Suppressor macrophage treated with lipopolysaccharide for 1 hour (primary cell): ENCODE measurements at places on chromosomes 16 and 17.
A peak's percentile ranks its signal among the peaks of the same experiment; 100 is the strongest.

DNA sequence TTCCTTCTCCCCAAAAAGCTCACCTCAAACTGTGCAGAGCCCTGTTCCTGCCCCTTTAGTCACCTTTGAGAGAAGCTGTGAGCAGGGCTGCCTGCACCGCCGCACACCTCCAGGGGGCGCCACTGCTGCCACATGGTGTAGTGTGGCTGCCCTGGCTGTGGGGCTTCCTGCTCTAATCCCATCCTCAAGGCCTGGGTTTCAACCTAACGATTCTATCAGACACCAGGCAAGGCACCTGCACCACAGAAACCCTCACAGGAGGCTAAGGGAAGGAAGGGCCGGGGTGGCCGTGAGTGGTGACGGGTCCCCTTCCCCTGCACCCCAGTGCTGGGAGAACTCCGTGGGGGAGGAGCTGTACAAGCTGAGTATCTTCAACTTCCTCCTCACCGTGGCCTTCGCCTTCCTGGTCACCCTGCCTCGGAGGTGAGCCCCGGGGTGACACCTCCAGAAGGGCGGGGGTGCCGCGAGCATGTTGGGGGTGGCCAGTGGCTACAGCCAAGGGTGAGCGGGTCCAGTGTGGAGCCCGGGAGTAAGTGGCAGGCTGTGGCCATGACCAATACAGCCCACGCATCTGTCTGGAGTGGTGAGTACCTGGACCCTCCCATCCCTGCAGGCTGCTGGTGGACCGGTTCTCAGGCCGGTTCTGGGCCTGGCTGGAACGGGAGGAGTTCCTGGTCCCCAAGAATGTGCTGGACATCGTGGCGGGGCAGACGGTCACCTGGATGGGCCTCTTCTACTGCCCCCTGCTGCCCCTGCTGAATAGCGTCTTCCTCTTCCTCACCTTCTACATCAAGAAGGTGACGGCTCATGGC is 7.0 kb downstream of the TMC8 start:
- no peak for DNase-seq

GRCh38 chr16:84360170-84360569 is 8.2 kb upstream of the ATP2C2 start:
- no peak for DNase-seq

GRCh38 chr16:1771864-1772361 is 570 bp upstream of the NME3 start:
- DNase-seq: no peak

- no peak for DNase-seq
Measured at GRCh38 chr17:55722016-55722736, 488 bp downstream of the TMEM100 start.

- peak; percentile 62 for DNase-seq
Measured at GRCh38 chr17:27414271-27414670, 42.0 kb upstream of the KSR1 start.

DNA sequence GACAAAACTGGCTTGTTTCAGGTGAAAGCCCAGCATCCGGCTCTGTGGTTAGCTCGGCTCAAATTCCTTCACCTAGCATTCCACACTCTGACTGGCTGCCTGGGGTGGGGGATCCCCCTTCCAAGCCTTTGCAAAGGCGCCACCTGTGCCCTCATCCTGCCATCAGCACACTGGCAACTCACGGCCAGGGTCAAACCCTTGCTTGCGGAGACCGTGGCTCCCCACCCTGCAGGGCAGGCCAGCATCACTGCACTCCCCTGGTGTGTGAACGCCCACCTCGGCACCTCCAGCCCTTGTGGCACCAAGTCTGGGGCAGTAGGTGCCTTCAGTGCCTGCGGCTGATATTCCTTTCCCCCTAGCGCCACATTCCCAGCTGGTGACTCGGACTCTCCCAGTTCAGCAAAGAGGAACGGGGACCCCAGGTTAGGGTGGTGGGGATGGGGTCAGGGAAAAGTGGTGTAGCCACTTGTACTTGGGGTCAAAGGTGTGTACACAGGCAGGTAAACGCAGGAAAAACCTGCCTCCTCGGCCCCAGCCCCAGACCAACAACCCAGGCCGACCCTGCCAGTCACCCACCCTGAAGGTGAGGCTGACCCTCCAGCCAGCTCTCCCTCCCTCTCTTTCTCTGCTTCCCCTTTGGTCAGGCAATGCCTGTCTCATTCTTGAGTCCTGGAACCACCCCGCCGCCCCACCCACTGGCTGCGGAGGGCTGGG is 1.1 kb downstream of the FLII start:
- DNase-seq: peak; percentile 90
